CD4-positive, alpha-beta T cell treated with Interleukin-1 beta for 1 hour (primary cell): ENCODE measurements at places on chromosomes 5 and 9.
A peak's percentile ranks its signal among the peaks of the same experiment; 100 is the strongest.

- DNase-seq, result no peak
These were observed 192.9 kb downstream of the SLF1 start for GRCh38 chr5:94811331-94811730.

GRCh38 chr5:17891881-17892280, 257.6 kb downstream of the TAF11L14 start:
- no peak for DNase-seq

GRCh38 chr5:1385395-1386273, 40.7 kb upstream of the CLPTM1L start:
- peak; percentile 86 for DNase-seq

- DNase-seq, result no peak
These were observed 51.1 kb upstream of the LHFPL2 start for GRCh38 chr5:78699552-78700153.

GRCh38 chr9:137892424-137893191, 15.0 kb downstream of the CACNA1B start:
- DNase-seq, result no peak

DNA sequence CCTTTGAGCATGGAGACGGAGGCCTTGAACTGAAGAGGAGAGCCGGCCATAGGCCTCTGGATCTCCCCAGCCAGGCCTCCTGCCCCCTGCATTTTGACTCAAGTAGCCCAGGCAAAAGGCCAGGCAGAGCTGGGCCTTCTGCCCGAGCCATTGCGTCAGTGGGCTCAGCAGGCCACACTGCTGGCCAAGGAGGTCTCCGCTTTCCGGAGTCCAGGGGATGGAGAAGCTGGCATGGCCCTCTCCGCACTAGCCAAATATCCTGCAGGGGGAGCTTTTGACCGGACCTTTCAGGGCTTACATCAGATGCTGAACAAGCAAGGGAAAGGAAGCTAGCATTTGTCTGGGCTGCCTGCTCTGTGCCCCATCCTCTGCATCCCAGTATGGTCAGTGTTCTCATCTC, 386.8 kb downstream of the TRIM36 start:
- DNase-seq, result no peak

DNA sequence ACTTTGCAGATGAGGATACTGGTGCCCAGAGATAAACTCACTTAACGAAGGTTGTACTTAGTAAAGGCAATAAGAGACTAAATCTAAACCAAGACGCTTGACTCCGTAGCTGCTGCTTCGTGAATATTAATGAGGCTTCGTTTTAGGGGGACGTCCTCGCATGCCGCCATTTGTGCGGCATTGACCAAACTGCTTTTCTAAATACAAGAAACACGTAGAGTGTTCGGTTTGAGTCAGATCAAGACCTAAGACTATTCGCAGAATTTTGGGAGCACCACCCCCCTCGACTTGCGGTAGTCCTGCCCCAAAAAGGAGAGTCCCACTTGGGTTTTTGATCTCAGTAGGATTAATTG, 1.1 kb downstream of the NPM1 start:
- peak; percentile 30 for DNase-seq

- DNase-seq, result no peak
These were observed 920 bp downstream of the LPCAT1 start for GRCh38 chr5:1522601-1523479.

- no peak for DNase-seq
These were observed 28.0 kb upstream of the TAF11L2 start for GRCh38 chr5:17470064-17470463.

GRCh38 chr5:142399891-142400290, 75.1 kb upstream of the SPRY4 start:
- no peak for DNase-seq

DNA sequence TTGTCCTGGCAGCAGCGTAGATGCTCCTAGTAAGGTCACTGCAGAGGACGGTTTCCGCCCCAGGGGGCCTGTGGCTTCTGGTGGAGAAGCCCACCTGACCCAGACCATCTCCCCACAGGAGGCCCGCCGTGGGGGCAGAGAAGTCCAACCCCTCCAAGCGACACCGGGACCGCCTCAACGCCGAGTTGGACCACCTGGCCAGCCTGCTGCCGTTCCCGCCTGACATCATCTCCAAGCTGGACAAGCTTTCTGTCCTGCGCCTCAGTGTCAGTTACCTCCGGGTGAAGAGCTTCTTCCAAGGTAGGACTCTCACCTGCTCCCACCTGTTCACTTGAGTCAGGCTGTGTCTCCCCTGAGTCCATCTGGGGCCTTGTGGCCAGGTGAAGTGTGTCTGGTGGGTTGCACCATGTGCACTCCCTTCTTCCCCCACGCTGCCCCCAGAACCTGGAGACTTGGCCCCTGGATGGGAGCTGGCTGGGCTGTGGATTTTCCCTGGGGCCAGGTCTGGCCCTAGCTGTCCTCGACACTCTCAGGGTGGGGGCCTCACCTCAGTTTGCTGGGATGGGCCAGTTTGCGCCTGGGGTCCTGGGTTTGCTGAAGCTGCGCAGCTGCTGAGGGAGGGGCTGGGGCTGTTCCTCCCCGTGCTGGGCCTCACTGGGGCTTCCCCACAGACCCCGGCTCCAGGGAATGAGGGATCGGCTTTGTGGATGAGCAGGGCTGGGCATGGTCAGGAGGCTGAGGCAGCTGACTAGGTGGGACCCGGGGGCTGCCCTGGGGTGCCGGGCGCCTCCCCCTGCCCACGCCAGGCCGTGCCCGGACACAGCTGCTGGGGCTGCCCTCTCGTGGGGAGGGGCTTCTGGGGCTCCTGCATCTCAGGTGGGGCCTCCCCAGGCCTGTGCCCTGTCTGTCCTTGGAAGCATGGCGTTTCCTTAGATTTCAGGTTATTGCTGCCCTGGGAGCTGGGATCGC, 32.4 kb downstream of the AHRR start:
- DNase-seq, result no peak

DNA sequence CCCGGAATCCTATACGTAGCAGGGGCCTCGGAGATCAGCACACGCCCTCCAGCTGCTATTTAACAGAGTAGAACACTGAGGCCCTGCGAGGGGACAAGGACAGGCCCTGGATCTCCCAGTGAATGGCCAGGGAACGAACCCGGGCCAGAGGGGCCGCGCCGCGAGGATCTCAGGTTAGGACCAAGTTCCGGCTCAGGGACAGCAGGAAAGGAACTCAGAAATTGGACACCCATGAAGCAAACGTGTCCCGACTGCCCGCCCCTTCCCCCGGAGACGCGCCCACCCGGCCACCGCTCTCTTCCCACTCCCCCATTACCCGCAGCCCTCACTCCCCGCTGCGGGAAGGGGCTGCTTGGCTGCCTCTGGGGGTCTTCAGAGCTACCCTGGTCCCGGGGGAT, 1.0 kb upstream of the FOXE1 start:
- DNase-seq, result no peak

DNA sequence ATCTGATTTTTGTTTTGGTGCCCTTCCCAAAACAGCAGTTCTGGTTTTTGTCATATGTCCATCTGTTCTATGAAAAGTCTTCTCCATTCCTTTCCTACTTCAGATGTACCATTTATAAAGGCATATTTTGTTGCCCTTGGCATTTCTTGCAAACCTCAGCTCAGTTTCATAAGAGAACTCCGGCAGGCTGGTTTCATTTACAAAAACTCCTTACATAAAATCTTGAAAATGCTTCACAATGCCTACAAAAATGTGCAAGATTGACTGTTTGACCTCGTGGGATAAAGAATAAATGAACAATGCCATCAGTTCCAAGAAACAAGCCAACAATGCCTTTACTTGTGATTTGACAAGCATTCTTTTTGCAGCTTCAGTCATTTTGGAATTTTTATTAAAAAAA, 39.1 kb upstream of the CTNNAL1 start:
- no peak for DNase-seq

DNA sequence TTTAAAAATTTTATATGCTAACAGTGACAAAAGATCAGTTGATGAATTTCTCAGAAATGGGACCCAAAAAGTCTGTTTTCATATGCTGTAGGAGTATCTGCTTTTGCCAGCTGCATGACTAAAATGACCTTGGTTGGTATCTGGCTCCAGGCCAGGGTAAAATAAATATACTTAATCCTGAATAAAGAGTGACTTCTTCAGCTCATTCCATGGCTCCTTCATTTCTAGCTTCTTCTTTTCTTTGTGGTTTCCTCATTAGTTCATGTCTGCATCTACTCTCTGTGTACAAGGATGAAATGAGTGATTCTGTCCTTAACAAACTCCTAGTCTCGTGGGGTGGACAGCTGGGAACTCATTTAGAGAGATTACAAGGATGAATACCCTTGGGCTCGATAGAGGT, 36.0 kb downstream of the RCL1 start:
- no peak for DNase-seq

DNA sequence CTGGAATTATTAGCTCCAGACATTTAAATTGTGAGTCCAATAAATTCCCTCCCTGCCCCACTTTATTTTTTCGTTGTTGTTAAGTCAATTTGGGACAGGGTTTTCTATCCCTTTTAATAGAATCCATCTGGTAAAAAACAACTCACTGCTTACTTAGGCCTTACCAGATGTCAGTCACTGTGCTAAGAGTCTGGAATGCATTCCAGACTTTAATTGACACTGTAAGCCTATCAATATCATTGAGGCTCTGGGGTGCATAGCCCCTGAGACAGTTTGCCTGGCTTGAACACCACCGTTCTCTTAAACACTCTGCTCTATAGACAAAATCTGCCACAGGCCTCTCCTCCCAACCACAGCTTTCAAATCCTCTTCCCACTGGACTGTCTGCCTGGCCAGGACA, 175.9 kb downstream of the NSG2 start:
- no peak for DNase-seq

DNA sequence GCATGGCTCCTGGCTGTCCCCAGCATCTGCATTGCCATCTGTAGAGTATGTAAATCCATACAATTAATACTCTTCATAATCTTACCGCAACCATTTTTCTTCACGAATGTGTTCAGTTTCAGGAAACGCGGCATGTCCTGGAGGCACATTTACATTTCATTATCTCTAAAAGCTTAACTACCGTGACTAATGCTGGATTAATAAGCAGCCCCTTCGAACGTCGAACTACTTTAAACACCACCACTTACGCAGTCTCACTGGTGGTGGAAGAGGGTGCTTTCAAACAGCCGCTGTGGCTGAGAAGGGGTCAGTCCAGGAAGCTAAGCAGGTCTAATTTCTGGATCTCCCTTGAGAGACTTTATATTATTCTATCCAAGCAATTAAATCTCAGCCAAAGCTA, 85.6 kb downstream of the C5orf15 start:
- DNase-seq, result no peak

GRCh38 chr9:114430457-114430856, 42.7 kb upstream of the AKNA start:
- DNase-seq, result no peak

GRCh38 chr5:1760656-1761452, 38.8 kb downstream of the MRPL36 start:
- no peak for DNase-seq

DNA sequence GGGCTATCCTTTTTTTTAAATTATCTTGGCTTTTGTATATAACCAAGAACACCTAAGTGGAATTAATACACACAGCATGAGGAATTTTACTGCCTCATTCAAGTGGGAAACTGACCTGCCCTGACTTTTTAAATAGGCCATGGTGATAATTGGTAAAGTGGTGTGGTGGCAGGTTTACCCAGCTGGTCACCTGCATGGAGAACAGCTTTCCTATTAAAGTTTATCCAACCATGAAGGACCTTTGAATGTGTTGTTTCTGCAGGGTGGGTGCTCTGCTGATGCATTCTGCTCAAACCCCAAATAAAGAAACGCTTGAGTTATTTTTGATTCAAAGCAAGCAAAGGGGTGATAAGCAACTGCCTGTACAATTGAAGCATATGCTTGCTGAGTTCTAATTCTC, 261.0 kb upstream of the GRIN3A start:
- no peak for DNase-seq

- DNase-seq, result no peak
These were observed 14.7 kb upstream of the ARRDC3 start for GRCh38 chr5:91397791-91398190.

DNA sequence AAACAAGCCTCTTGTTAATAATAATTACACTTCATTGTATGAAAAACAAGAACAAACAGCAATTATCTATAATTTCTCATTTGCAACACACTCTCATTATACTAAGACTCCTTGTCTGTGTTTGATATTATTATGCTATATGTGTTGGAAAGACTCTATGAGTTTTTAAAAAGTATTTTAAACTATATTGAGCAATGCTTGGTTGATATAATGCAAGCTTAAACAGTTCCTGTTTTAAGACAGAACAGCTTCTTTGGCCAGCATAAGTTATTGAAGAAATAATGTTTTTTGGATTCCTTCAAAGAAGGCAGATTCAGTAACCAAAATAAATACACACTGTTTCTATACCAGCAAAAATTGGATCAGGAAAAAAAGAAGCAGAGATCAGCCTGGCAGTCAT, 871.4 kb downstream of the MAT2B start:
- DNase-seq, result no peak

- no peak for DNase-seq
These were observed 127.6 kb downstream of the RPS23 start for GRCh38 chr5:82150559-82150958.

GRCh38 chr9:6153425-6153824, 62.2 kb upstream of the IL33 start:
- DNase-seq, result no peak

- no peak for DNase-seq
These were observed 35.2 kb downstream of the ANKRD33B start for GRCh38 chr5:10599113-10599512.

GRCh38 chr9:131717719-131718460, 22.0 kb downstream of the RAPGEF1 start:
- DNase-seq, result no peak

DNA sequence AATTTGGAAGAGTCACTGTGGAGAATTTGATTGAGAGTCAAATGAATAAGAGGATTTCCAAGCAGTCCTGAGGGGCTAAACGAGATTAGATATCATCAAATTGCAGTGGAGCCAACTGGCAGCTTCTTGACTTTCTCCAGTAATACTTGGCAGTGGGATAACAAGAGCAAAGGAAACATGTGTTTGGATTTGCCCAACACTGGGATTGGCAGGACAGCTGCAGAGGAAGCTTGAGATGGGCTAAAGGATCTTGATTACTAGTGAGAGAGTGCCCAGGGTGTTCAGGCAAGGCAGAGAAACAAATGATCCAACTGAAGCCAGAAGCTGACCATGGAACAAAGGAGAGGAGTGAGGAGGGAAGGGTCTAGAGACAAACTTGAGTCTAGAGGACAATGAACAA, 356.0 kb upstream of the ISL1 start:
- DNase-seq, result no peak

DNA sequence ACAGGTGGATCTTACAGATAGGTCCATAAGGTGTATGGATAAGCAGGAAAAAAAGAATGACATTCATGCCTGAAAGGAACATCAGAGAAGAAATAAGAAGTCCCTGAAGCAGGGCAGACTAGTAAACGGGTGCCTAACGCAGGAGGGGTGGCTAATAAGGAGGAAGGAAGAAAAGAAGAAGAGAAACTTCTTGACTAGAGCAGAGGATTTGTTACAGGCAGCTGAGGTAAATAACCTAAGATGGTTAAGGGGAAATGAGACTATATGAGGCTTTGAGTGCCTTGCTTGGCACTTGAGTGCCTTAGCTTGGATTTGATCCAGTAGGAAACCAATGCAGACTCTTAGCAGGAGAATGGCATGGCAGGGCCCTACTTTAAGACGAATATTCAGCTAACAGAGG, 313.5 kb upstream of the PDE4D start:
- peak; percentile 2 for DNase-seq
